ENCODE measurements at places on chromosomes 5 and 9.

GRCh38 chr9:110668570-110669167 lies at the start of gene MUSK:
Gene MUSK, plus strand, starts transcription at chr9:110668791. Its CDS starts 114 bp downstream, at chr9:110668905.
- no peak for DNase-seq

DNA sequence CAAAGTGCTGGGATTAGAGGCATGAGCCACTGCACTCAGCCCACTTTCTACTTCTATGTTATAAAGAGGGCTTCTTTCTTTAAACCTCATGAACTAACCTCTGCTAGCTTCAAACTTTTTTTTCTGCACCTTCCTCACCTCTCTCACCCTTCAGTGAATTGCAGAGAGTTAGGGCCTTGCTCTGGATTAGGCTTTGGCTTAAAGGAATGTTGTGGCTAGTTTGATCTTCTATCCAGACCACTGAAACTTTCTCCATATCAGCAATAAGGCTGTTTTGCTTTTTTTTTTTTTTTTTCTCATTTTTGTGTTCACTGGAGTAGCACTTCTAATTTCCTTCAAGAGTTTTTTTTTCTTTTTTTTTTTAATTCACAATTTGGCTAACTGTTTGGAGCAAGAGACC lies 216.4 kb upstream of the MAP3K1 start:
- DNase-seq, result no peak

GRCh38 chr5:65749221-65749844 lies 27.3 kb downstream of the NLN start:
- no peak for DNase-seq

- DNase-seq, result no peak
These were observed 78.0 kb downstream of the ANXA2R start for GRCh38 chr5:42962124-42962523.

DNA sequence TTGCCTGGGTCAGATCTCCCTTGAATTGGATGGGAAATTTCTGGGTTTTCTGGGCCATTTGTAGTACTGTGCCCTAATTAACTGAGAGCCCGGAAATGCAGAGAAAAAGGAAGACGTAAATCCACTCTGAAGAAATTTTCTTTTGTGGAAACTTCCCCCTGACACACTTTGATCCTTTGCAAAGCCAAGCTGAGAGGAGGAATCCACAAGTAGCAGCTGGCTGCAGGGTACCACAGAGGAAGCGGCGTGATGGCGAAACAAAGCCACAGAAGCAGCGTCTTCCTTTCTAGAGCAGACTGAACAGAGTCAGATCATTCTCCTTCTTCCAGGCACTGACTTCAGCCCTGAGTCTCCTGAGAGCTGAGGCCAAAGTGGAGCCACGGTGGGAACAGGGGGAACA lies 47.1 kb upstream of the ZNF354A start:
- DNase-seq, result no peak

GRCh38 chr5:152883066-152883775 lies 478.1 kb upstream of the NMUR2 start:
- no peak for DNase-seq

DNA sequence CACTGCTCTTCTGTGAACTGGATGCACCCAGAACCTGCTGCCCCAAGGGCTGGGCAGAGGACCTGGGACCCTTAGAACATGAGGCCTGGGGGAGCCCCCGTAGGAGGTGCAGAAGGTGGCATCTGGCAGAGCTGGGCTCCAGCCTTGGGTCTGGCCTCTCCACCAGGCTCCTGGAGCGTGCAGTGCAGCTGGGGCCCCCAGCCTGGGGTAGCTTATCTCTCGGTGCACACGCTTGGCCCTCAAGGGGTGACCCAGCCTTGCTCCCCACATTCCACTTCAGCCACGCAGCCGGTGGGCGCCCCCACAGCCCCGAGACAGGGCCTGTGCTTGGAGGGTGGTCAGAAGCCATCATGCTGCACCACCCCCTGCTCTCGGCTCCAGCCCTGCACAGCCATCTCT lies 5.6 kb upstream of the NR5A1 start:
- no peak for DNase-seq

GRCh38 chr5:79636981-79637733 lies 24.9 kb downstream of the TENT2 start:
- DNase-seq, result no peak

DNA sequence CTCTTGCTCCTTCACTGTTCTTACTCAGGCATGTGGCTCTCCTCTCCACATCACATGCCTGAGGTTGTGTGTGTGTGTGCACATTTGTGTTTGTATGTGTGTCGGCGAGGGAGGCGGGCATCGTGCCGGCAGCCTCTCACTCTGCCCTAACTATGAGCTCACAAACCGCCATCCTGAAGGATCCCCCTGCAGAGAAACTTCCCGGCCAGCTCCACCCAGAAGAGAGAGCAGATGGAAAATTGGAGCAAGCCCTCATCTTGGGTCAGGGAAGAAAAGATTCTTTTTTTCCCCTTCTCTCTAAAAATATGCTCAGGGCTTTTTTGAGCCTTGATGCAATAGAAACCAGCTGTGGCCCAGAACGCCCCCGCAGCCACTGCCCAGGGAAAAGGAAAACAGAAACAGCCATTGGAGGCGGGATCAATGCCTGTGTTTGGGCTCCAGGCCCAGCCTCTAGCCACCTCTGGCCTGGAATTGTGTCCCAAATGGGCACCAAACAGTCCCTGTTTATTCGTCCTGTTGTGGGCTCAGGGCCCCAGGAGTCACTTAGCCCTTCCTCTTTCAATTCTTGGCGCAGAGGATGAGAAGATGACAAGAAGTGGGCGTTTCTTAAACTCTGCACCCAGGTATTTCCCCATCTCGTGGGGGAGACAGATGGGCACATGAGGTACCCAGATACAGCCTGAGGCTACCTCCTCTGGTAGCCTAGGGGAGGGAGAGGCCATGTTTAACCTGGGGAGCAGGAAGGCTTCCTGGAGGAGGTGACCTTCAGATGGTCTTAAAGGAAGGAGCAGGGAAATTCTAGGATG lies 151.5 kb downstream of the RGS3 start:
- DNase-seq, result no peak

DNA sequence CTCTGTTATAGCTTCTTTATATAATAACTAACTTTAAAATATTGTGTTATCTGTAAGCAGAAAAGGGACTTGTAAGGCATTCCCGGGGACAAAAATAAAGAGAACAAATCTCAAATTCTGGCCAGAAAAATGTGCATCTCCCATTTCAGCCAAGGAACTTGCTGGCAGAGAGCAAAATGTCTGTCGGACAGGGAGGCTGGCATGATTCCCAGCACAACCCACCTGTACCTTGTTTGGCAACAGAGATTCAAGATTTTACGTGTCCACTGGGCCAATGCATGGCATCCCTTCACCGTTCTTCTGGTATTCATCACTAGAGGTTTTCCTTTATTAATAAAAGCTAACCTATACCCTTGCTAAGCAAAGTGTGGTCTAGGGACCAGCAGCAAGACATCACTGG lies 566.6 kb downstream of the PSAT1 start:
- no peak for DNase-seq

DNA sequence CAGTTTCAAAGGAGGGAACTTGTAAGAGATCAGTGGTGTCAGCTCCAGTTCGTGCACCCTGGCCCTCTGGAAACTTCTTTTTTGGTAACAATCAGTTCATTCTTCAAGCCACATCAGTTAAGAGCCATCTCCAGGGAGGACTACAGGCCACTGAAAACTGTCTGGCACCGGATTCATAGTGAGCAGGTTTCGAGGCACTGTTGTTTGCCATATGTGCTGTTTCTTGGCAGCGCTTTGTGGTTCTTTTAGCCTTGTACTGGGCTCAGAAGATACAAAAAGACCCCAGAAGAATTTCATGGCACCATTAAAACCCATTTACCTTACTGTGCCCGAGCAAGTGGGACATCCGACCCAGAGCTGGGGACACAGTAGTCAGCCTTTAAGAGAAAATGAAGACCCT lies 68.5 kb downstream of the OTULIN start:
- no peak for DNase-seq
